ENCODE measurements at places on chromosomes 3 and 15. TPM values are rescaled to one million over a fixed set of nuclear protein-coding genes. Genes with fewer than 3 reads are reported as not detected.

GRCh38 chr3:114307222-114307830, 13.5 kb downstream of the TIGIT start:
- H3K27ac ChIP-seq = peak overlapping the region; percentile 98
- no peaks in the 10 kb centered on the region for H3K27me3 ChIP-seq
- peaks cover 61% of the 10 kb centered on the region for H3K4me1 ChIP-seq
- peak; percentile 51 for DNase-seq
- H3K4me3 ChIP-seq = peak overlapping the region; percentile 76

DNA sequence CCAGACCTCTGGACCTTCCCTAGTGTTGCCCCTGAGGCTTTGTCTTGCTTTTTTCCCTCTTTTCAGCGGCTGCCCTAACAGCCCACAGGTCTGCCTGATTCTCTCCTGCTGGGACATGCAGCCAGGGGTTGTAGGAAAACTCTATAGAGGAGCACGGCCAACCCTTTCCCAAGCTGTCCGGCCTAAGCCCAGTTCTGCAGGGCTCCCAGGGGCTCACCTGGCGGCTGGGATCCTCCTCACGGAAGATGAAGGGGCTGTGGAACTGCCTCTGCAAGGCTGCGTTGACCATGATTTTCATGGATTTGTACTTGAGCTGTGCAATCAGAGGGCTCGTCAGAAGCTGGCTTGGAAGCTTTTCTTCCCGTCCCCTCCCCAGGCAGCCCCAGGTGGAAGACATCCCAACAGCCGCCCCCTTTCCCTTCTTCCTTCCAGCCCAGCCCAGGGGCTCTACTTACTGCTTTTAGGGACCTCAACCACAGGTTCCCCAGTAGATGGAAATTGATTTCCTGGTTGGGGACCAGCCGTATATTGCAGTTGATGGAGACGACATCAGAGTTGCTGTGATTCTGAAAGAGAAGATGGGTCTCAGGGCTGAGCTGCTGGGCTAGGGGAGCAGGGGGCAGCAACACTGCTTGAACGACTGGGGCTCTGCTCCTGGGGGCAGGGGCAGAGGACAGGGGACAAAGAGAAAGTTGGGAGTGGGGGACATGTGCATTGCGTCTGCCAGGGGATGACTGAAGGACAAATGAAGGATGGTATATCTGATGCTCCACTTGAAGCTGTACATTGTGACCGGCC, 29.8 kb downstream of the FEM1B start:
- H3K4me1 ChIP-seq = peaks cover 9% of the 10 kb centered on the region
- H3K27me3 ChIP-seq = peaks cover 8% of the 10 kb centered on the region
- no peaks in the 10 kb centered on the region for H3K36me3 ChIP-seq
- no peak for DNase-seq

Gene STAC
- polyA plus RNA-seq = not detected

DNA sequence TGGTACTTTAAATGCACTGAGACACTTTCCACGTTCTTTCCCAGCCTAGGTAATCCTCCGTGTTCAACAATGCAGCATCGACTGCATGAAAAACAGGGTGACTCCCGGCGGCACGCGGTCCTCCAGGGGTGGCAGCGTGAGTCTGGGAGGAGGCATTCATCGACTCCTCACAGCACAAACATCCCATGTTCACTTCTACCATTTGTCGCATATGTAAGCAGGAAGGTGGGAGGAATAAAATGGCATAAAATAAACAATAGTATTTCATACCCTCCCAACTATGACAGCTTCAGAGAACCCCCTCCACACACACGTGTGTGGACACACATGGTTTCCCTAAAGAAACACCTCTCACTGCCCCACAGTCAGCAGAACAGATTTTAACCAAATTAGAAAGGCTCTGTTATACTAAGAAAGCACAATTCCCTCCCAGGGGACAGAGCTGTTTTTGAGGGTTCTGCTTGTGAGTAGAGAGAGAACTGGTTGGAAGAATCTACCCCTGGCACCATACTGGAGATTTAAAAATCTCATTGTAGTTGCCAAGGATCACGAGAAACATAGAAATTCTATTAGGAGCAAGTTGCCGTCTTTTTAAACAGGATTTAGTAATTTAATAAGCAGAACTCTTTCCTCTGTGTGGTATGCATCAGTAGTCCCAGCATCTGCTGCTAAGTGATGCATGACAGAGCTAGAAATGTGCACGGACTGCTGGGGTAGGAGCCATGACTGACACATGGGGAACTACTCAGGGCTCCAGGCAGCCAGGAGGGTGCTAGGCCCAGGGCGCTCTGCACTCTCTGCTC, 6.0 kb downstream of the FAM43A start:
- no peak for DNase-seq
- peaks cover 5% of the 10 kb centered on the region for H3K36me3 ChIP-seq
- no peak overlapping the region for H3K4me3 ChIP-seq
- peaks cover 9% of the 10 kb centered on the region for H3K27me3 ChIP-seq

DNA sequence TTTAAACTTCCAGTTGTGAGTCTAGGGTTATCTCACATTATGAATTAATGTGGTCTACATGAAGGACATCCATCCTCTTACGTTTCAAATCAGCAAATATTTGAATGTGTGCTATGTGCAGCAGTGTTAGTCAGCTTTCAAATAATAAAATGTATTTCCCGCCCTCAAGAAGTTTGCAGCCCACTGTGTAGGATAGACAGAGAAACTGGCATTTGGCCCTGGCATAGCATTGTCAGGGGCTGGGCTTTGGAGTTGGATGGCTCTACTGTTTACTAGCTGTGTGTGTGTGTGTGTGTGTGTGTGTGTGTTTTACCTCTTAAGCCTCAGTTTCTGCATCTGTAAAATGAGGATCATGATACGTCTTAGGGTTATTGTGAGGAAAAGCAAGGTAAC, 400.5 kb upstream of the C2CD4B start:
- no peak overlapping the region for H3K4me3 ChIP-seq
- H3K4me1 ChIP-seq = no peaks in the 10 kb centered on the region
- no peaks in the 10 kb centered on the region for H3K27me3 ChIP-seq
- H3K27ac ChIP-seq = no peak overlapping the region
- H3K36me3 ChIP-seq = no peaks in the 10 kb centered on the region

DNA sequence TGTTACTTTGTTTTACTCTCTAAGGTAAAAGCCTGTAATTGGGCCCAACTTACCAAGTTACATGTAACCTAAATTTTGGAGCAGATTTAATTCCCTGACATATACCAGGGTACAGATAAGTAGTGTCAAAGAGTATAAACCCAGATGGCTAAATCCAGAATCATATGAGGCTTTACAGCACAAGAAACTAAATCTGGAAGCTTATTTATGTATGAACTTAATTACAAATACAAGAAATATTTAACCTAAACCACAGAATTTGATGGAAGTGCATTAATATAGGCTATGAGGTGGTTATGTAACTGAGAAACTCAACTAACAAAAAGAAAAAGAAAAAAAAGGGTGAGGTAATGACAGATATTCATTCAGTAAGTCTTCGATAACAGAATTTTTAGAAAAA, 930.2 kb upstream of the ALCAM start:
- no peak for DNase-seq
- H3K27me3 ChIP-seq = no peaks in the 10 kb centered on the region
- no peaks in the 10 kb centered on the region for H3K36me3 ChIP-seq
- no peak overlapping the region for H3K4me3 ChIP-seq
- no peak overlapping the region for H3K27ac ChIP-seq

- H3K36me3 ChIP-seq = no peaks in the 10 kb centered on the region
- no peak overlapping the region for H3K27ac ChIP-seq
- peaks cover 6% of the 10 kb centered on the region for H3K27me3 ChIP-seq
- no peak for DNase-seq
- no peak overlapping the region for H3K4me3 ChIP-seq
These were observed 26.6 kb upstream of the HES1 start for GRCh38 chr3:194109192-194109863.

- H3K36me3 ChIP-seq = no peaks in the 10 kb centered on the region
- H3K4me3 ChIP-seq = no peak overlapping the region
- DNase-seq = no peak
- H3K27me3 ChIP-seq = no peaks in the 10 kb centered on the region
- H3K4me1 ChIP-seq = peaks cover 15% of the 10 kb centered on the region
- H3K27ac ChIP-seq = no peak overlapping the region
These were observed 28.9 kb upstream of the SLC35G2 start for GRCh38 chr3:136789976-136790375.

DNA sequence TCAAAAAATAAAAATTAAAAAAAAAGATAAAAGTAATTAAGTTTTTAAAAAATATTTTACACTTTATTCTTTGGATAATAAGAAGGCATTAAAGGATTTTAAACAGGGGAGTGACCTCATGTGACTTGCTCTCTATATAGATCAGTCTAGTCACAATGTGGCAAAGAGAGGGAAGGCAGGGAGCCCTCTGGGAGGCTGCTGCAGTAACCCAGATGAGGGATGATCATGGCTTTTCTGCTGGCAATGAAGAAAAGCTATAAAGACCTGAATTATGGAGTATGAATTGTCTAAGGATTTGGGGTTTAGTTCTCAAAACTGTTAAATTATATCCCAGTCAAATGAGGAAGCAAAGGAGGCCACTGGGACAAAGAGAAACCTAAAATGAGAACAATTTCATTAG, 58.1 kb downstream of the SUMF1 start:
- peaks cover 48% of the 10 kb centered on the region for H3K4me1 ChIP-seq
- peaks cover 17% of the 10 kb centered on the region for H3K36me3 ChIP-seq
- DNase-seq = no peak
- H3K27ac ChIP-seq = peak overlapping the region; percentile 85
- peaks cover 4% of the 10 kb centered on the region for H3K27me3 ChIP-seq

GRCh38 chr3:50674349-50675178, at the start of gene DOCK3:
Gene DOCK3 (plus strand): TSS chr3:50674927. CDS start chr3:50675264, 337 bp downstream.
- H3K36me3 ChIP-seq = no peaks in the 10 kb centered on the region
- H3K27ac ChIP-seq = no peak within 1 kb of the TSS
- peak within 1 kb of the TSS; percentile 86 for H3K4me3 ChIP-seq
- peak; percentile 75 for DNase-seq
- H3K4me1 ChIP-seq = peaks cover 5% of the 10 kb centered on the region

Gene XCR1
- not detected for polyA plus RNA-seq

GRCh38 chr3:87333393-87333892, 57.1 kb upstream of the POU1F1 start:
- no peaks in the 10 kb centered on the region for H3K36me3 ChIP-seq
- H3K4me1 ChIP-seq = no peaks in the 10 kb centered on the region
- no peaks in the 10 kb centered on the region for H3K27me3 ChIP-seq
- no peak for DNase-seq

DNA sequence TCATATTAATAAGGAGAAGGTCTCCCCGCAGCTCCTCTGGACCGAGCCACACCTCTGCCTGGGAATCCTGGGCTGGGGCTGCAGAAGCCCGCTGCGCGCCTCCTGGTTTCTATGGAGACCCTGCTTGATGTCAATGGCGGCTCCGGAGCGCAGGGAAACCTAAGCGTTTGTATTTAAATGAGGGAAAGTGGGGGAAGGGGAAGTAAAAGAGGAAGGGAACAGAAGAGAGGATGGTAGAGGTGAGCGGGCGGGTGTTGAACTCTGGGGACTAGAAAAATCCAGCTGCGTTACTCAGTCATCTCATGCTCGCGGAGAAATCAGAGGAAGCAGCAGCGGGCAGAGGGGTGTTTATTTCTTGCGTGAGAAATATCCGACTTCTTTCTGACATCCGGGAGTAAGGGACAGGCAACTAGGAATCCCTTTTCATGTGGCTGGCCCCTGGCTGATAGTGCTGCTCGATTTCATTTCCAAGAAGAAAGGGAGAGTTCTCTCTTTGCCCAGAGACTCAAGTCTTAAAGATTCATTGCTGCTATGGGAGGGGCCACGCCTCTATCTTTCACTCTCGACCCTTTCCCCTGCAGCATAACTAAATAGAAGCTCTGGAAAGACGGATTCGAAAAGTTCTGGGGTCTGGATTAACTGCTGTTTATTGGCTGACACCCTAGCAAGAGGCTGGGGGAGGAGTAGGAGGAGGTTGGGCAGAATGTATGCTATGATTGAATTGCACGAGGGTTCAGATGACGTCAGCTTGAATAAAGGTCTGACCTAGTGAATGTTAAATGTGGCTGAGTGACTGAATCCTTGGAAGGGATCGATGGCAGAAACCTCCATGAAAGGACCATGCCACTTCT, 110.5 kb upstream of the GAP43 start:
- H3K27ac ChIP-seq = peak overlapping the region; percentile 7
- peaks cover 5% of the 10 kb centered on the region for H3K27me3 ChIP-seq
- H3K4me3 ChIP-seq = peak overlapping the region; percentile 93
- H3K36me3 ChIP-seq = no peaks in the 10 kb centered on the region

DNA sequence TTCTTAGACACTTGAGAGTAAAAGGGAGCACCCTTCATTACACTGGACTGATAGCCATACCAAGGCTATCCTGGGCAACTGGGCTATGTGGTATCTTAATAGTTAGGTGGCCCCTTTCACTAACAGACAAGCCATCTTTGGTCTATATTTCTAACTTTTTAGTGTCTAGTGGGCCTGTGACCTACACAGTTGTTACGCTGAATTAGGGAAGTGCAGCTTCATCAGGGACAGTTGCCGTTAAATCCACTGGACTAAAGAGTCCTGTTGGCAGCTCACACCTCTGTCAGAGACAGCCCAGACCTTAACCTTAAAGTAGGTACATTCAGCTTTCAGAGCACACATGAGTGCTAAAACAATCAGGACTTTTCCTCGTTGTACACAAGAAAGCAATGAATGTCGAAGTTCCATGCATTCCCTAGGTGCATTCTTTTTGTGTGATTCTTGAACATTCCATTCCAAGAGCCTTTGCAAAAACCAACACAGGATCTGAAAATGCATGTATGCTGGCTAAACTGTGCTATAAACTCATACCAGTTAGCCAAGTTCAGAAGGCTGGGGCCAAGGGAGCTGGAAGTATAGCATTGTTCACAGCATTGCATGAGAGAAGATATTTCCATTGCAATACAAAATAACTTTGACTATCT, 230.2 kb upstream of the EIF1B start:
- H3K4me3 ChIP-seq = no peak overlapping the region
- H3K4me1 ChIP-seq = no peaks in the 10 kb centered on the region
- H3K27ac ChIP-seq = no peak overlapping the region

GRCh38 chr3:52210550-52211046, 12.6 kb downstream of the ALAS1 start:
- H3K27ac ChIP-seq = no peak overlapping the region
- DNase-seq = no peak
- H3K4me1 ChIP-seq = no peaks in the 10 kb centered on the region
- H3K4me3 ChIP-seq = no peak overlapping the region
- peaks cover 48% of the 10 kb centered on the region for H3K36me3 ChIP-seq
- H3K27me3 ChIP-seq = no peaks in the 10 kb centered on the region

DNA sequence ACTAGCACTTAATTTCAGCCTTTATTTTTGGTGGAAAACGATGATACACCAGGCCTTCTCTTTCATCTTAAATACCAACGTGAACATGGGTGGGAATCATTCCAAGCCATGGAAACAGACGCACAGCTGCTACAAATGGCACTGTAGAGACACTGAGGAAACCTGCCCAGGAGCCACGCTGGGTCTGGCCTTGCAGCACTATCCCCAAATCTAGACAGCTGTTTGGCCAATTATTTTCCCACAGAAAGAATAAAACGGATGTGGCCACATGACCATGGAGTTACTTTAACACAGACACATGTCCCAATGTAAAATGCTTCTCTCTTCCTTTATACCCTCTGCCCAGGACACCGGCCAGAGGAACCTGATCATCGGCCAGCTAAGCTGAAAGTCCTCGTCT, 83.6 kb upstream of the OCA2 start:
- H3K27ac ChIP-seq = no peak overlapping the region
- no peaks in the 10 kb centered on the region for H3K4me1 ChIP-seq

Gene SLC6A11
- not detected for polyA plus RNA-seq

- no peak for DNase-seq
- H3K27ac ChIP-seq = no peak overlapping the region
- no peaks in the 10 kb centered on the region for H3K27me3 ChIP-seq
- peaks cover 13% of the 10 kb centered on the region for H3K4me1 ChIP-seq
- no peak overlapping the region for H3K4me3 ChIP-seq
These were observed 108.6 kb downstream of the AKAP13 start for GRCh38 chr15:85488997-85489396.

GRCh38 chr3:119418641-119419040, 44.8 kb downstream of the TMEM39A start:
- DNase-seq = no peak
- no peak overlapping the region for H3K4me3 ChIP-seq
- no peaks in the 10 kb centered on the region for H3K4me1 ChIP-seq
- no peaks in the 10 kb centered on the region for H3K27me3 ChIP-seq

Gene TRMT10C
- 33.6 TPM for polyA plus RNA-seq

All from immature natural killer cell (primary cell).